ENCODE measurements at places on chromosomes 6 and 20. TPM values are rescaled to one million over a fixed set of nuclear protein-coding genes. Genes with fewer than 3 reads are reported as not detected.

DNA sequence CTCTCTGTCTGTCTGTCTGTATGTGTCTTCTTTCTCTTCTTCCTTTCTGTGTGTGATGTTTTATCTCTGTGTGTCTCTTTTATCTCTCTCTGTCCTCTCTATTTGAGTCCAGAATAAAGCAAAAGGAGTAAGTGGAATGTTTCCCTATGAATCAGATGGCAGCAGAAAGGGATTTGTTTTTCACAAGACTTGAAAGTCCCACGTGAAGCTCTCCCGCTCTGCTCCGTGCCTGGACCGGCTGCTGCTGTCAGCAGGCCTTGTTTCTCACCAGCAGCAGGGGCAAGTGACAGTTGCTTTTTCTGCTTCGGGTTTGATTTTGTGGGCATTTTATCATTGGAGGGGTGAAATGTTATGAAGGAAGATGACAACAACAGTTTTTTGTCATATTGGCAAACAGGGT, 212.7 kb downstream of the PACRG start:
- peaks cover 7% of the 10 kb centered on the region for H3K36me3 ChIP-seq
- no peak overlapping the region for H3K27ac ChIP-seq
- H3K27me3 ChIP-seq = no peaks in the 10 kb centered on the region
- no peak for DNase-seq
- no peak overlapping the region for H3K4me3 ChIP-seq
- no peaks in the 10 kb centered on the region for H3K4me1 ChIP-seq

DNA sequence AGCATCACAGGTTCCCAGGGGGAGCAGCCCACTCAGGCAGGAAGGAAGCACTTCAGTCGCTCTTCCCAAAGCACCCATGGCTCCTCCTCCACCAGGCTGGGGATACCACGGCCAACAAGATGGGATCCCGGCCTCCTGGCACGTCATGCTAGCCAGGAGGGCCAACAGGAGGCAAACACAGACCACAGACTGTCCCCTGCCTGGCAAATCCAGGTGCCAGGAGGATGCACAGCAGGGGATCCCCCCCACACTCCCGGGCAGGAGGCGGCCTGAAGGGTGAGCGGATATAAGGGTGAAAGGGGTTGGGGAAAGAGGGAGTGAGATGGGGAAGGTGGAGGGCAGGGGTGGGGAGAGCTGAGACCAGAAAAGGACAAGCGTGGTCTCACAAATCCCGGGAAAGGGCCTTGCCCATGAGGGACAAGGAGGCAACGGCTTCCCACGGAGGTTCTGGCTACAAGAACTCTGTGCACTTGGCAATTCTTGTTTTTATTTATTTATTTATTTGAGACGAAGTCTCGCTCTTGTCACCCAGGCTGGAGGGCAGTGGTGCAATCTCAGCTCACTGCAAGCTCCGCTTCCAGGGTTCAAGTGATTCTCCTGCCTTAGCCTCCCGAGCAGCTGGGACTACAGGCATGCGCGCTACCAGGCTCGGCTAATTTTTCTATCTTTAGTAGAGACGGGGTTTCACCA, 7.2 kb downstream of the PXDC1 start:
- DNase-seq = no peak
- H3K4me3 ChIP-seq = no peak overlapping the region

DNA sequence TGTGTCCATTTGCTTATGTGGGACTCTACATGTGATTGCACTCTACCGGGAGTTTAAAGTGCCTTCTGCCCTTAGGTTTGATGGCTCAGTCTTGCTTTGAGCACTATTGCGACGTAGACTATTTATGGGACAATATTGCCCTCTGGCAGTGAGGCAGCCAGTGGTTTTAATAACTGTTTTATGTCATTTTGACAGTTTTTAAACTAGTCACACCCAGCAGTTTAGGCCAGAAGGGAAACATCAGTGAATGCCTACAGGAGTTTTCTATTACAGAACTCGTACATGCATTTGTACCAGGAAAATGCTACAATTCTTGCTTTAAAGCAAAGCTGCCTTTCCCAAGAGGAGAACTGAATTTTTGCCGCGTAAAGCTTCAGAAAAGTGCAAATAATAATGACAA, 813.7 kb downstream of the KIF16B start:
- no peak for DNase-seq
- no peaks in the 10 kb centered on the region for H3K4me1 ChIP-seq
- no peak overlapping the region for H3K4me3 ChIP-seq
- no peaks in the 10 kb centered on the region for H3K36me3 ChIP-seq
- H3K27ac ChIP-seq = no peak overlapping the region

- no peaks in the 10 kb centered on the region for H3K4me1 ChIP-seq
- peaks cover 34% of the 10 kb centered on the region for H3K27me3 ChIP-seq
- no peak for DNase-seq
- no peak overlapping the region for H3K4me3 ChIP-seq
- no peaks in the 10 kb centered on the region for H3K36me3 ChIP-seq
- H3K27ac ChIP-seq = no peak overlapping the region
Observed at GRCh38 chr6:105174512-105174911, 5.3 kb downstream of the POPDC3 start.

DNA sequence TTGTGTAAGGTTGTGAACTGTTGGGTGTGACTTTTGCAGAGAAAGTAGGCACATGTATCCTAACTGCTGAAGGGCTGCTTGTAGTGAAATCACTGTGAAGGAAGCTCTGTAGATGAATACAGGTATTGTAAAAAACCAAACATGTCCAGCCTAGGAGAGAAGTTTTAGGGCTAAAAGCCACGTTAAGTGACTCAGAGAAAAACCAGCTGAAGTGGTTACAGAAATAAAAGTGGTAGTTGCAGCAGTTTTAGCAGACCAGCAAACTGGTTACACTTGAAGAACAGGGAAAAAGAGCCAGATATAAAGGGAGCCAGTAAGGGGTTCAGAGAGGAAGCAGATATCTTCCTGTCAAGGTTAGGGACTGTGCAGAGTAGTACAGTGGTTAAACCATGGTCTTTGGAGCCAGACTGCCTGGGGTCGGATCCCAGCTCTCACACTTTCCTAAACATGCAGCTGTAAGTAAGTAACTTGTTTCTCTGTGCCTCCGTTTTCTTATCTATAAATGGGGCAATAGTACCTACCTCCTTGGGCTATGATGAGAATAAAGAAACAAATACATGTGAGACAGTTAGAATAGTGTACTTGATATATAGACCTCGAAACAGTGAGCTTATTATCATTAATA, 33.8 kb upstream of the RNF8 start:
- no peak for DNase-seq
- no peak overlapping the region for H3K4me3 ChIP-seq
- no peak overlapping the region for H3K27ac ChIP-seq
- H3K4me1 ChIP-seq = peaks cover 20% of the 10 kb centered on the region

DNA sequence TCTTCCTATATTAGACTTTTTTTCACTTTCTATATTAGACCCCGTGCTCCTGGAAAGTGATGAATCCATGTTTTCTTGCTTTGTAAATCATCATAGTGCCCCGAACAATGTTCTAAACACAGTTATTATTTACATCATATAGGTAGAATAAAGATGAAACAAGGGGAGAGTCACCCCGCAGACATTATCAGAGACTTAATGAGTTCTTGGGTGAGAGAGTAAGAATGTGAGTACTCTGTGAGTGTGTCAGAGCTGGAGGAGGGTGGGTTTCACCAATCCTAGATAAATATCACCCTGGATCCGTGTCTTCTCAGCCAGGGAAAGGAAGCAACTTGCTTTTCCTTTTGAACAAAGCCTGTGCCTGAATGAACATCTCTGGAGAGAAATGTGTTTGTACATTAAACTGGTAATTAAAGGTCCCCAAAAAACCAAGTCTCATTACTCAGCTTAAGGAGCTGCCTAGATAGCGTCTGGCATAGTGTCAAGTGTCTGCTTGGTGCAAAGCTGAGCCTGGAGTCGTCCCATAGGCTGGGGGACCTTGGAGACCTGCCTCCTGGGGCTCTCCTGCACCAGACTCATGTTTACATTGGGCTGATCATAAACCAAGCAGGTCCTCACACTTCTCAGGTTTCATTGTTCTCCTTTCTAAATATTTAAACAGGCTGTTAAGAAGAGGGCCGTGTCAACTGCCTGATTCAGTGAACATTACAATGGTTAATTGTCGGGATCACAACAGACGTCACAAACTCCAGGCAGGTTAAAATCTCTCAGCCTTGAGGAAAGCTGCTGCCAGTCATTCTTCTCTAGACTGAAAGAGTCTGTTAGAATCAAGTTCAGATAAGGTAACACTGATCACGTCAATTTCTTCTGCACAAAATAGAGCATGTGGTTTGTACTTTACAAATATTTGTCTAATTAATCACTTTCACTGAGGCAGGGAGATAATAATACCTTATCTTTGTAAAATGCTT, 179.7 kb upstream of the MYLIP start:
- H3K27me3 ChIP-seq = no peaks in the 10 kb centered on the region
- no peak for DNase-seq
- no peaks in the 10 kb centered on the region for H3K4me1 ChIP-seq
- no peak overlapping the region for H3K27ac ChIP-seq
- H3K4me3 ChIP-seq = no peak overlapping the region

DNA sequence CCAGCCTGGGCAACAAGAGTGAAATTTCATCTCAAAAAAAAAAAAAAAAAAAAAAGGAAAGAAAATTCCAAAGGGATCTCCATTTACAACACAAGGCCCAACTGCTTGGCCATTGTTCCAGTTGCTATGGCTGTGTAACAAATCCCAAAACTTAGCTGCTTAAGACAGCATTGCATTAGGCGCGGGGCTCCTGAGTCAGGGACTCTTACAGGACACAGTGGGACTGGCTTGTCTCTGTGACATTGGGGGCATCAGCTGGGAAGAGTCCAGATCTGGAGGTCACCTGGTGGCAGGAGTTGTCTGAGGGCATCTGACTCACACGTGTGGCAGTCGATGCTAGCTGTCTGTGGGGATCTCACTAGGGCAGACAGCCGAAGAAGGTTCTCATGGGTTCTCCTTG, 35.6 kb downstream of the TTLL9 start:
- H3K4me1 ChIP-seq = no peaks in the 10 kb centered on the region
- H3K27ac ChIP-seq = no peak overlapping the region
- no peaks in the 10 kb centered on the region for H3K27me3 ChIP-seq
- no peaks in the 10 kb centered on the region for H3K36me3 ChIP-seq
- no peak for DNase-seq
- no peak overlapping the region for H3K4me3 ChIP-seq

DNA sequence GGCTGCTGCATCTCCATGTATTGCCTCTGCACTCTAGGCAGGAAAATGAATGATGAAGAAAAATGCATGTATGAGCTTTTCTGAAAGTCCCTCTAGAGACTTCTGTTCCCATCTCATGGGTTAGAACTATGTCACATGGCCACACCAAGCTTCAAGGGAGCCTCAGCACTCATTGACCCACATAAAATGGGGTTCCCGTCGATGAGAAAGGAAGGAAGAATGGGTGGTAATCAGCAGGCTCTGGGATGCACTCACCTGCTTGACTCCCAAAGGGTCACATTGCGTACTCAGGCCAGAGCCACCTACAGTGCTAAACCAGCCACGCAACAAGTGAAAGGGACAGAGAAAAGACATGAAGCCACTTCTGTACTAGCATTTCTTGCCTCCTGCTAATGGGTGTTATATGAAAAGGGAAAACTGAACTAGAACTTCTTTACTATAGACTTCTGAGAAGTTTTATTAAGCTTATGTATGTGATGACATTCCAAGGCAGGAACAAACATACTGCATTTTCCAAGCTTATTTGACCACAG, 95.8 kb upstream of the GCM1 start:
- no peaks in the 10 kb centered on the region for H3K27me3 ChIP-seq
- no peak overlapping the region for H3K4me3 ChIP-seq
- no peak for DNase-seq

- no peak overlapping the region for H3K27ac ChIP-seq
- no peak for DNase-seq
- no peak overlapping the region for H3K4me3 ChIP-seq
Observed at GRCh38 chr6:67608099-67608749, 1026.9 kb upstream of the ADGRB3 start.

DNA sequence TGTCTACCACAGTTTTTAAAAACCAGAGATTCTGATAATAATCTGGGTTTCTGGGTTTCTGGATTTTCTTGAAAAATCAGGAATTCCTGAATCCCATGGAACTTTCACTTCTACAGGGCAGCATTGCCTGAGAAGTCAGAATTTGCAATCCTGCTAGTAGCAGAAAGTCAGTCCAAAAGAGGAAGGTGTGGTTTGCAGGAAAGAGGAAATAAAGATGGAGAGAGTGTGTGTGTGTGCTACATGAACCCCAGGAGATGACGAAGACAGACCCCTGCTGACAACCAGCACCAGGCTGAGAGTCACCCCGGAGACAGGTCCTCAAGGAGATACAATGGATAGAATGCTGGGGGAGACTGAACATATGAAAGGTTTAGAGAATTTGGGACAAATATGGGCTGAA, 44.9 kb downstream of the PRND start:
- H3K4me3 ChIP-seq = no peak overlapping the region
- no peak overlapping the region for H3K27ac ChIP-seq
- no peaks in the 10 kb centered on the region for H3K4me1 ChIP-seq
- DNase-seq = no peak

DNA sequence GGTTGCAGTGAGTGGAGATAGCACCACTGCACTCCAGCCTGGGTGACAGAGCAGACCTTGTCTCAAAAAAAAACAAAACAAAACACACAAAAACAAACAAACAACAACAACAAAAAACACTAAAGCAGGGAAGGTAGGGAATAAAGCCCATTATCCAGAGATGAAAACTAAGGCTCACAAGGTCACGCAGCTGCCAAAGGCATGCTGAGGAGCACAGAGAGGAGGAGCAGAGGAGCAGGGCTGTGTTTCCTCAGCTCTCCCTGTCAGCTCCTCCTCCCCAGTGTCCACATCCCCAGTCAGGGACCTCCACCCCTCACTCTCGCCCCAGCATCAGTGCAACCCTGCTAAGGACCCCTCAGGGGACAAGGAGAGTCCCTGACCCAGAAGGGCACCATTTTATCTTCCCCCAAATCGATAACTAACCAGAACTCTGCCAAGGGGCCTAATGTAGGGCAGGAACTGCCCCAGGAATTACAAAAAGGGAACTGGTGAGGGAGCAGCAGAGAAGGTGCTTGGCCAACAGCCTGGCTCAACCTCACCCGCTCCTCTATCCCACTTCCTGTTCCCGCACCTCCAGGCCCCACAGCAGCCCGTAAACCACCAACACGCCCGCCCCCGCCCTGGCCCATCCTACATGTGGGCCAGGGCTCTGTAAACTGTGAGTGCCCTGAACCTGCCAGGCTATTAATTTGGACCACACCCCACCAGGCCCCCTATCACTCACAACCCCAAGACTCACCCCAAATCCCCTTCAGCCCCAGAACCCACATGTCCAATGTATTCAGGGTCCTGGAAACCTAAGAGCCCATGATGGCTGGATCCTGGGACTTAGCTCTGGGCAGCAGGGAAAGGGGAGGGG, 9.0 kb downstream of the TEAD3 start:
- peaks cover 8% of the 10 kb centered on the region for H3K27me3 ChIP-seq
- H3K27ac ChIP-seq = no peak overlapping the region
- H3K36me3 ChIP-seq = no peaks in the 10 kb centered on the region
- no peak overlapping the region for H3K4me3 ChIP-seq
- no peak for DNase-seq

PRL gene
- total RNA-seq = 0.19 TPM

IPCEF1 gene
- total RNA-seq = 20.4 TPM

CABLES2 gene
- 7.1 TPM for total RNA-seq

GFOD1 gene
- total RNA-seq = 3.3 TPM

TINAG gene
- not detected for total RNA-seq

EPHA7 gene
- not detected for total RNA-seq

C6orf132 gene
- total RNA-seq = 0.26 TPM

CAGE1 gene
- total RNA-seq = 0.25 TPM
